Osteoblast (primary cell): ENCODE measurements at places on chromosomes 2 and 18. TPM values are rescaled to one million over a fixed set of nuclear protein-coding genes. Genes with fewer than 3 reads are reported as not detected.

The TUBB8B gene
- total RNA-seq: not detected in 2 replicates

The ALPI gene
- total RNA-seq: not detected in 2 replicates

The SLC5A7 gene
- not detected in 2 replicates for total RNA-seq

The ANKRD39 gene
- total RNA-seq: 5.1 and 5.9 TPM in 2 replicates

The DPP4 gene
- total RNA-seq: 192 and 256 TPM in 2 replicates

The MAP3K2 gene
- 64.1 and 65.4 TPM in 2 replicates for total RNA-seq

The POTEI gene
- total RNA-seq: not detected in 2 replicates

The LRRTM4 gene
- total RNA-seq: under 0.01 TPM in 1 of 2 replicates, not detected in the other

The NMS gene
- total RNA-seq: not detected in 2 replicates

The CAB39 gene
- 53.2 and 56.6 TPM in 2 replicates for total RNA-seq

The MYCN gene
- total RNA-seq: not detected in 2 replicates

The HMSD gene
- total RNA-seq: under 0.01 and 1.4 TPM in 2 replicates

The FIGN gene
- total RNA-seq: 2.5 and 4.1 TPM in 2 replicates

The ARHGAP15 gene
- 0.88 and 2.2 TPM in 2 replicates for total RNA-seq

The DLGAP1 gene
- not detected in 2 replicates for total RNA-seq

The SAG gene
- total RNA-seq: not detected in 2 replicates
